ENCODE measurements at places on chromosomes 5 and 9.

DNA sequence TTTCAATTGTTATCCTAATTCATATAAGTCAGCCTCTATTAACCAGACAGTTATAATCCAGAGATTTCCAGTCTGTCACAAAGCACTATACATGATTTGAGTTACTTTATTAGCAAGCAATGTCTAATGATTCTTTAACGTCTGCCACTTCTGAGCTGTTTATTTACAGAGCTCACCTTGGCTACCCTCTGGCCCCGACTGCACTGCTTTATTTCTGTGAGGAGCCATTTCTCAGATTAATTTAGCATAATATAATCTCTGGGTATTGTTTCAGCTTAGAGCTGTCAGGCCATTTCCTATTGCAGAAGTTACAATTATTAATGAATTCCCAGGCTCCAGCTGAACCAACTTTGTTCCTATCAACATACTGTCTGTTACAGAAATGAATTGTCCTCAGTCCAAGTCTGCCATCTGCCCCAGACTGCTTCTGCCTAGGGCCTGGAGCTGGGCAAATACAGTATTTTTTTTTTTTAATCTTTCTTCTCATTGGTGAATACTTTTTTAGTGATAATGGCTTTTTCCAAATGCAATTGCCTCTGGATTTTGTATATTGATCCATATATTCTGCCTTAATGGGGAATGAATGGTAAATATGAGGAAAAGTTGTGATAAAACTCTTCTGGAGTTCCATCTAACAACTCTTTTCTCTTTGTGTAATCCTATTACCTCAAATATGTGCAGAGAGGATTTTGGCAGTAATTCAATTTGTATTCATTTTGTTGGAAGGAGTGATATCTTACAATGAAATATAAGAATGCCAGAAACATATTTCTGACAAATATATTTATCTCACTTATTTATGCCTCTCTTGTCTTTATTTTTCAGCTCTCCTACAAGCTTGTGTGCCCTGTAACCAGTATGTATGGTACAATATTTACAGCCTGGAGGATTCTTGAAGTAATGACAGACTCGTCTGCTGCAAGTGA lies 104.7 kb downstream of the FOCAD start:
- DNase-seq, result no peak

- no peak for DNase-seq
These were observed 25.3 kb downstream of the GLRA1 start for GRCh38 chr5:151899399-151899798.

DNA sequence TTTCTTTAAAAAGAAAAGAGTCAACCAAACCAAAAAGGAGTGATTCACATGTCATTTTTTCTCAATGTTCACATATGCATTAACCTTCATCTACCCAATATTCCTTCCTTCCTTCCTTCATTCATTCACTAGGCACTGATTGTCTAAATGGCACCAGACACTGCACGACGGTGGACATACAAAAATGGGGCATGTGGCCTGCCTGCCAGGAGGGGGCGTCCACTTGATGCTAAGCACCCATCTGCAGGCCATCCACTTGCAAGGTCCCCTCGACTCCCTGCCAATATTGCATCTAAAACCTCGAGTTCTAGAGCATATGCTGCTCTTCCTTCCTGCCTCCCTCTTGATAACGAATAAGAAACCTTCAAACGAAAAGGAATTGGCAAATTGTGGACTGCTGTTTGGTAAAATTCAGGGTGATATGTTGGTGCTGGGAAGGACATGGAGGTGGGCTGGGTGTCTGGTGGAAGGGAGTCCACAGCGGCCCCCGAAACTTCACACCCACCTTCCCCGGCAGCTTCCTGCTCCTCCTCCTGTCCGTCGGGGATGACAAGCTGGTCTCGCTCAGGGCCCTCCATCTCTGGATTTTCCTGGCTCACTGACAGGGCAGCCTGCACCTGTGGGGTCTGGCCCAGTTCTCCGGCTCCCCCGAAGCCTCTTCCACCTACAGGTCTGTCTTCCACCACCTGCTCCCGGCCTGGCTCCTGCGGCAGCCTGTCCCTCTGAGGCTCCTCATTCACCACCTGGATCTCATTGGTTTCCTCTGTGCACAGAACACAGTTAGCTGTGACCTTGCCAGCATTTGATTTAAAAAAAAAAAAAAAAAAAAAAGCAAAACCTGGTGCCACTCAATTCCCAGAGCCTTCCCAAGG lies 64.3 kb downstream of the GOLM1 start:
- no peak for DNase-seq

DNA sequence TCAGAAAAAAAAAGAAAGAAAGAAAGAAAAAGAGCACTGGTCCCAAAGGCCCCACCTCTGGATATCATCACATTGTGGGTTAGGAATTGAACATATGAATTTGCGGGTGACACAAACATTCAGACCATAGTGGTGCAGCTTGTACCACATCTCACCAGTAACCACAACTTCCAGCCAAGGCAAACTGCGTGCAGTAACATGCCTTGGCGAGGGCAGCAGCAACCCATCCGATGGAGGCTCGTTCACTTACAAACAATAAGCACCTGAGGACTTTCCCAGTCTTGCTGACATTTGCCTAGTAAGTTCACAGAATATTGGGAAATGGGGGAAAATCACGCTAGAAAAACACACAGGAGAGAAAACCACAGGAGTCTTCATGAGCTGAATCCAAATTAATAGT lies 508.1 kb downstream of the ZNF608 start:
- DNase-seq, result no peak

DNA sequence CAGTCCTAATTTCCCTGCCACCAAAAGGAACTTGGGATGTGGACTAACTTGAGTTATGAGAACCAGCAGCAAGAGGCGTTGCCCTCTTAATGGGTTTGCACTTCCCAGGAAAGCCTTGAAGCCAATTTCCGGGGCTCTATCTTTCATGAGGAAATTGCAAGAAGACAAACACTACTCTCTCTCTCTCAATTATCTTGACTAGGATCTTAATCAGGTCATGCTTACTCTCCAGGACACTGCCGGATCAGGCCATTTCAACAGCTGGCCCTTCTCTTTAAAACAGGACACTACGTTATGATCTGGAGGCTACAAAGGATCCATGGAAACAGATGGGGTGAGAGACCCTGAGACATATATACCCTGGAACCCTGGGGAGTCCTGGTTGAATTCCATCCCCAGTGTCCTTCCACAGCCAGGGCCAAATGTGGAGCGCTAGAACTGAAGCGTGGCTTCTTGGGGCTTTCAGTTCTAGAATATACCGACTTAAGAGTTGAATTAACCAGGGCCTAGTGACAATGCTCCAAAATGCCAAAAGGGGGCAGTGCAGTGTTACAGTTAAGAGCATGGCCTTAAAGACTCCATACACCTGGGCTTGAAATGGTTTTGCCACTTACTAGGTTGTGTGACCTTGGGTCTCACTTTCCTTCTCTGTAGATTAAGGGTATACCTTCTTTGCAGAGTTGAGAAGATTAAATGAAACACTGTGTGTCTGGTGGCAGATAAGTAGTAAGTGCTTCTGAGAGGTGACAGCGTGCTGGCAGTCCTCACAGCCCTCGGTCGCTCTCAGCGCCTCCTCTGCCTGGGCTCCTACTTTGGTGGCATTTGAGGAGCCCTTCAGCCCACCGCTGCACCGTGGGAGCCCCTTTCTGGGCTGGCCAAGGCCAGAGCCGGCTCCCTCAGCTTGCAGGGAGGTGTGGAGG lies 21.1 kb downstream of the FAM219A start:
- DNase-seq, result peak; percentile 37

DNA sequence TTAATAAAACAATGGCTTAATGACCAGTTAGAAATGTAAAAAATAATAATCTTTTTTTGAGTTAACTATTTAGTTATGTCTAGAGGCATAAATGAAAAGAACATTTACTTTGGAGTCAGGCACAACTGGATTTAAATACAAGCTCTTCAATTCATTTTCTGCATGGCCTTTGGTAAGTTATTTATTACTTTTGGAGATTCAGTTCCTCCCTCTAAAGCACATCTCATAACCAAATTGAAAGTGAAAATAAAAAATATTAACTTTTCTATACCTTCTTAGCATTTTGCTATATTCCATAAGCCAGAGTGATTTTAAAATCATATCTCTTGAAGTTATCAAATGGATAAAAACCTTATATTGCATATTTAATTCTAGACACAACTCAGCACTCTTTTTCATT lies 434.9 kb upstream of the SMARCA2 start:
- no peak for DNase-seq

DNA sequence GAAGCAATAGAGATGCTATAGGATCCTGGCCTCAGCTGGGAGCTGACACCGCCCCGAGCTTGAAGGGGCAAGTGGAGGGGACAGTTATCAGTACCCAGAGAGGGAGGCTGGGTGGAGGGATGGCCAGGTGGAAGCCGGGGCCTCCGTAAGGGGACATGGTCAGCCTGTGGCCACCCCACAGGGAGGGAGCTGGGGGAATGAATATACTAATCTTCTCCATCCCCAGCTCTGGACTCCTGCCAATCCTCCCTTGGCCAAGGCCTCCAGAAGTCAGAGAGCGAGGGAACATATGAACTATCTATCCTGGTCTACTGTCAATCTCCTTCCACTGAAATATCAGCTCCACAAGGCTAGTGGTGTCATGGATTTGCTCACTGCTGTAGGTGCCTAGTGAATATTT lies 109.3 kb downstream of the BOD1 start:
- DNase-seq, result no peak

DNA sequence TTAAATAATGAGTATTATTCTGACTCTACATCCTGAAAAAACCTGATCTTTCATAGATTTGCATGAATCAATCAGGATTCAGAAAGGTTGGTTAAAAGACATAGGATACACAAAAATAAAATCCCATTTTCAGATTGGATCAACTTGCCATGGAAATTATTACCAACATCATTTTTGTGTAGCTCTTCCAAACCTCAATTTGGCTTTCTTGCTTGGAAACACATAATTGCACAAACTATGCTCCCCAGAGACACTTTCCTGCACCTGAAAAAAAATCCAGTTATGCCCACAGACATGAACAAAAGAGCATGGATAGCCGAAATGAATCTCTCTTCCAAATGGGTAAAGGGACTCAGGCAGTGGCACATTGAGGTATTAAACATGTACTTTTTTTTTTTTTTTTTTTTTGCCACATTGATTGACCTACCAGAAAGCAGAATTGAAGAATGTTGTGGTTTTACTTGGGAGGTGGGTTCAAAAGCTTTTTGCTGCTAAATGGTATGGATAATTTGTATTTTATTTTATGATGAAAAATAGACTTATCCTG lies 135.4 kb upstream of the FBN2 start:
- no peak for DNase-seq
